ENCODE measurements at places on chromosomes 2 and 18. TPM values are rescaled to one million over a fixed set of nuclear protein-coding genes. Genes with fewer than 3 reads are reported as not detected.

Gene PLEKHB2
- 110 TPM for total RNA-seq

Gene RAD51AP2
- total RNA-seq, result 0.94 TPM

Gene PTH2R
- 2.8 TPM for total RNA-seq

Gene COLEC11
- 0.31 TPM for total RNA-seq

Gene TGOLN2
- 57.0 TPM for total RNA-seq

Gene ZNF521
- 20.0 TPM for total RNA-seq

Gene OBSL1
- total RNA-seq, result 79.5 TPM

Gene TEX261
- total RNA-seq, result 20.3 TPM

Gene OSGEPL1
- total RNA-seq, result 18.8 TPM

Gene RMC1
- 32.6 TPM for total RNA-seq

Gene SCN2A
- 174 TPM for total RNA-seq

Gene ZBTB7C
- 0.94 TPM for total RNA-seq

Gene GCG
- total RNA-seq, result not detected

All from parietal lobe (tissue), 2 donors.